ENCODE measurements at places on chromosomes 2 and 18.

- no peak for DNase-seq
Measured at GRCh38 chr2:9751831-9752230, 91.4 kb upstream of the TAF1B start.

DNA sequence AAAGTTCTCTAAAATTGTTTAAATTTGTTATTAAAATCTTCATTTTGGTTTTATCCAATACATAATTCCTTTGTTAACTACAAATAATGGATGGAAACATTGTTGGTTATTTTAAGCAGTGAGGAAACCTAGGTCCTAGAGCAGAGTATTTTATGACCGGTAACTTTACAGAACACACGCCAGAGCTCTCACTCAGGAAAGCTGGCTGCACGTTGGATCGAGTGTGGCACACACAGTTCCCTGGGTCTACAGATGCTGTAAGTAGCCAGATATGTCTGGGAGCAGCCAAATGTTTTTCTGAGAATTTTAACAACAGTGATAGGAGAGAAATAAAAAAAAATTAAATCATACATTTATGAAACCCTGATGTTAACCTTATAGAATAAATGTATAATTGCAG lies 264.4 kb downstream of the ZNF407 start:
- DNase-seq = no peak

DNA sequence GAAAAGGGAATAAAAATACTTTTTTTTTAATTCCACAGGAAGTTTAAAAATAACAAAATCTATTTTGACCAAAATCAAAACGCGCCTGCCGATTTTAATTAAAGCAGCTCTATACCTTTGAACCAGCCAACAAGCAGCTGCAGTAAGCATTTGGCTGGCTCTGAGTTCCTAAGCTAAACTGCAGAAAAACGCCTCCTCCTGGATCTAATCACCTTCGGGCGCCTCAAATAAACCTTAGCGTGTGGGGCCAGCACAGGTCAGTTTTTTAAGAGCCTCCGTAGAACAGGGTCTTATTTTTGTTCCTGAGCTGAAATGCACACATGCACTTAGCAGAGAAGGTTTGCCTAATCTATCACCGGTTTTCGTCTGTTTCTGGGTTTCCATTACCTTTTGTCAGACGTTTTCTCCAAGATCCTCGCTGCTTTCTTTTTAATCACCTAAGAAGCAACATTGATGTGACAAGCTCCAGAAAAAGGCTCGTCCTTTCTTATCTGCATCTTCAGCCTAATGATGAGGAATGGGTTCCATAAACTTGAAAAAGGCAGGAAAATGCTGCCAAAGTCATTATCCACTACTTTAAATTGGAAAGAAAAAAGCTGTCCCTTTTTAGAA lies 64.7 kb upstream of the HNRNPA3 start:
- no peak for DNase-seq

GRCh38 chr2:47607005-47607679 lies 175.8 kb upstream of the MSH6 start:
- no peak for DNase-seq

DNA sequence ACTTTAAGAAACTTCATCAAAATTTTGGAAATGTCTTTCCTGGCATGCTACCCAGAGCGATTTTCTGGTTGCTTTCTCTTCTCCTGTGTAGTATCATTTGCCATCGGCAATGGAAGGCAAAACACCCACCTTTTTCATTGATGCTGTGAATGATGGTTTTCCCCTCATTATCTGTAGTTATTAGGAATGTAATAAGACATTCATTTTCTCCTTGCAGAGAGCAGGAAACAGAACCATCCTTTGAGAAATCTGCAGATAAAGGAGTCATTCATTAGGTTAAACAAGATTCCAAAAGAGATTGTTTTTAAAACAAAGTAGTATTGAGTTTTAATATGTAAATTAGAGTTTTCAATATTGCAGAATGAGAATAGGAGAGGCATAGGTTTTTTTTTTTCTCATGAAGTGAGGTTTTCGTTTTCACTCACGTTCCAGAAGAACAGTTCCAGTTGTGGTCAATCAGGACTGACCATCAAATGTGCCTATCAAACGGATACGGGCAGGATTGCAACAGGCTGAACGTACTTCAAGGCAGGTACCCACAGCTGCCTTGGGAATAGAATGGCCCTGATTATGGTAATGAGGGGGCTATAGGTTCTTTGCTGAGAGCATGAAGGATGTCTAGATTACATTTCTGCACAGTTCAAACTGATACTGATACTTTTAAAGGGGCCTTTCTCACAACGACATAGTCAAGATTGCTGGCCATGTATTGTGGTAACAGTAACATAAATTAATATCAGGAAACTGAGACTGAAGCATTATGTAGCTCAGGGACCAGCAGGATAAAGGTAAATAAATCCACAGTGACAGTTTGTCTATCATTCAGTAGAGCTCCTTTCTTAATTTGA lies 49.8 kb upstream of the PLA2R1 start:
- DNase-seq = no peak

DNA sequence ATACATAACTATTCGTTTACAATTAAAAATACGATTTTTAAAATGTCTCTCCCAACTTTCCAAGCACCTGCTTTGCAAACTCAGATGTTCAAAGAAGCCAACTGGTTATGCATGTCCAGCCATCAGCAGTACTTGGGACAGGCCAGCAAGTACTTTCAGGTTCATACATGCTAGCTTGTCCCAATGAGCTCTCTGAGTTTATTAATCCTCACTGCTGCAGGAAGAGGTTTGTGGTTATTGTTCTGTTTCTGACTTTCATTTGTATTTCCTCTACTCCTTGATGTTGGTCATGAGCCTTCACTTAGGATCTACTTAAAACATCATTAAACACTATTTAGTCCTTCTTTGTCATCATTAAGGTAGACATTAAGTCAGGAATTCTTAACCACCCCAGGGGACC lies 374.1 kb downstream of the LRATD1 start:
- DNase-seq = no peak

DNA sequence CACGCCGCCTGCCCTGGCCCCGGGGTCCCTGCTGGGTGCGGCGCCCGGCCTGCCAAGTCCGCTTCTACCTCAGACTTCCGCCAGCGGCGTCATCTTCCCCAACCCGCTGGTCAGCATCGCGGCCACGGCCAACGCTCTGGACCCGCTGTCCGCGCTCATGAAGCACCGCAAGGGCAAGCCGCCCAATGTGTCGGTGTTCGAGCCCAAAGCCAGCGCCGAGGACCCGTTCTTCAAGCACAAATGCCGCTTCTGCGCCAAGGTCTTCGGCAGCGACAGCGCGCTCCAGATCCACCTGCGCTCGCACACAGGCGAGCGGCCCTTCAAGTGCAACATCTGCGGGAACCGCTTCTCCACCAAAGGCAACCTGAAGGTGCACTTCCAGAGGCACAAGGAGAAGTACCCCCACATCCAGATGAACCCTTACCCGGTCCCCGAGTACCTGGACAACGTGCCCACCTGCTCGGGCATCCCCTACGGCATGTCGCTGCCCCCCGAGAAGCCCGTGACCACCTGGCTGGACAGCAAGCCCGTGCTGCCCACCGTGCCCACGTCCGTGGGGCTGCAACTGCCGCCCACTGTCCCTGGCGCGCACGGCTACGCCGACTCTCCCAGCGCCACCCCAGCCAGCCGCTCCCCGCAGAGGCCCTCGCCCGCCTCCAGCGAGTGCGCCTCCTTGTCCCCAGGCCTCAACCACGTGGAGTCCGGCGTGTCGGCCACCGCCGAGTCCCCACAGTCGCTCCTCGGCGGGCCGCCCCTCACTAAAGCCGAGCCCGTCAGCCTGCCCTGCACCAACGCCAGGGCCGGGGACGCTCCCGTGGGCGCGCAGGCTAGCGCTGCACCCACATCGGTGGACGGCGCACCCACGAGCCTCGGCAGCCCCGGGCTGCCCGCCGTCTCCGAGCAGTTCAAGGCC lies 13.7 kb downstream of the SALL3 start:
- no peak for DNase-seq

DNA sequence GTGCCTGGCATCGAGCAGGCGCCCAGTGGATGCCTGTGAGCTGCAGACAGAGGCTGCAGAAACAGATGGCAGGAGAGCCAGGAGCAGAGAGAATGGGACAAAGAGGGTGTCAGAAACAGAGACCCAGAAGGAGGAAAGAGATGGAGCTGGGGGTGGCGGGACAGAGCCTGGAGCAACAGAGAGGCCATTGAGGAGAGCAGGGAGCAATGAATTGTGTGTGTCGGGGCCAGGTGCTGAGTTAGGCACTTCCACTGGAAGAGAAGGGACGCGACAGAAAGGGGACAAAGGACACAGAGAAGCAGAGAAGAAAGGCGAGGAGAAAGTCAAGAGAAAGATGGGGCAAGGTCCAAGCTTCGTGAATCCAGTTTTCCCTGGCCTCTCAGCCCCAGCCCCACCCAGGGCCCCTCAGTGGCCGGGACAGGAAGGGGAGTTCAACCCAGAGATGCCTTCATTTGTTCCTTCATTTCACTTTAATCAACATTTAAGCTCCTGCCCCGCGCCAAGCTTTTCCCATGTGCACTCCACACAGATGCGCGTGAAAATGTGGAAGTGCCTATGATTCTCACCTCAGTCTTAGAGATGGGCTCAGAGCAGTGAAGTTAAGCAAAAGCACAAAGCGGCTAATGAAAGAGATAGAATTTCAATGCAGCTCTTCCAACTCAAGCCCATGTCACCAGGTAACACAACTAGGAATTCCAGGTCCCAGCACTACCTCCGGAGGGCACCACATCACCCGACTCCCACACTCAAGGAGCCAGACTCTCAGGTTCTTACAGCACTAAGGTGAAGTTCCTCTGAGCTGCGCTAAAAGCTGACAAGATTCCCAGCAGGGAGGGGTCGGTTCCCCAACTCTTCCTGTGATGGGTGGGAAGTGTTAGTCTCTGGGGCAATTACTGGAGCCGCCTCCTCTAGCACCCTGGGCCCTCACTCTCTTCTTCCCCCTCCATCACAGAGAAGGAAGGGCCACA lies 55.1 kb downstream of the TNS1 start:
- DNase-seq = peak; percentile 8

DNA sequence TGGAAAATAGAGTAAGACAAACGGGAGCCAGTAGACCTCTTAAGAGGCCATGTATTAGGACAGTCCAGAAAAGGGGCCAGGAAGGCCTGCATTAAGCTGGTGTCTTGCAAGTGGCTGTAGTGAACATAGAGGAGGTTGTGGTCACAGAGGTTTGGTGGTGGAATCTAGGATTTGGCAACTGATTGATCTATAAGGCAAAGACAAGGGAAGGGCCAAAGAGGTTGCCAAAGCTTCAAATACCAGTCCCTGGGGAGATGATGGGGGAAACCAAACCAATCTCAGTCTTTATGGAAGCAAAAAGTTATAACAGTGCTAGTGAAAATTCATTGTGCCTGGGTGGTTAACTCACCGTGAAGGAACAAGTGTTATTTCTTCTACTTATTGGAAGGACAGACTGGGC lies 28.7 kb upstream of the RTN4 start:
- no peak for DNase-seq

GRCh38 chr2:189579585-189580186 lies 900 bp downstream of the SLC40A1 start:
- no peak for DNase-seq

DNA sequence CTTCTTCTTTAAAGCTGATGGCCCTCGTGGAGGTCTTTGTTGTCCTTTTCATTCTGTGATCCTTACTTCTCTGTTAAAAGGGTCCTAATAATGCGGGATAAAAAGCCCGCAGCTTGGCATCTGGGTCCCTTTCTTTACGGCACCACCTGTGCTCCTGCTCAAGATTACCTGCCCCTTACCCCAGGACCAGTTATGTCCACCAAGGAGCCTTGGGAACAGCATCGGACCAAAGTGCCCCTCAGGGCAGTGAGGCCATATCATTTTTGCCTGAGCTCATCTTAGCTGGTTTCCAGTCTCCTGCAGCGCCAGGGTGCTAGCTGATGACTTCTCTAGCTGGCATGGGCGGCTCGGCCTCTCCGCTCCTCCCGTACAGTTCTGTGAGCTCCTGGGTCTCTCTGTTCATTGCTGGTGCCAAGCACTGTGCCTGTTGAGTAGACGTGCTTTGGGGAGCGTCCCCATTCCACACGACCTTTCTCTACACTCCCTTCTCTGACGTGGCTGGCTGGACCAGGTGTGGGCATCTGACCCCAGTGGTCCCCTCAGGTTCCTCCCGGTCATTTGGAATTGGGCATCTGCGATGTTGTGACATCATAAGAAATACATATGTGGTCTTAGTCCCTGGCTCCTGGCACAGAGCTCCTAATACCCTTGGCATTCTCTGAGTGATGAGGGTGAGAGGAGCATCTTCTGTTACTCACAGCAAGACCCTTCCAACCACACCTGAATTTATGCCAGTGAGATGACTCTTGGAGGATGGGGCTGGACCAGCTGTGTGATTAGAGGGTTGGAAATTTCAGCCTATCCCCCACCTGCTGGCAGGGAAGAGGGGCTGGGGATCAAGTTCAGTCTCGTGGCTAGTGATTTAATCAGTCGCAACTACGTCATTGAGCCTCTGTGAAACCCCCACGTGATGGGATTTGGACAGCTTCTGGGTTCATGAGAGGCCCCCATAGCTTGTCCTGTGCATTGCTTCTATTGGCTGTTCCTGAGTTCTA lies 134.2 kb upstream of the HS6ST1 start:
- no peak for DNase-seq

DNA sequence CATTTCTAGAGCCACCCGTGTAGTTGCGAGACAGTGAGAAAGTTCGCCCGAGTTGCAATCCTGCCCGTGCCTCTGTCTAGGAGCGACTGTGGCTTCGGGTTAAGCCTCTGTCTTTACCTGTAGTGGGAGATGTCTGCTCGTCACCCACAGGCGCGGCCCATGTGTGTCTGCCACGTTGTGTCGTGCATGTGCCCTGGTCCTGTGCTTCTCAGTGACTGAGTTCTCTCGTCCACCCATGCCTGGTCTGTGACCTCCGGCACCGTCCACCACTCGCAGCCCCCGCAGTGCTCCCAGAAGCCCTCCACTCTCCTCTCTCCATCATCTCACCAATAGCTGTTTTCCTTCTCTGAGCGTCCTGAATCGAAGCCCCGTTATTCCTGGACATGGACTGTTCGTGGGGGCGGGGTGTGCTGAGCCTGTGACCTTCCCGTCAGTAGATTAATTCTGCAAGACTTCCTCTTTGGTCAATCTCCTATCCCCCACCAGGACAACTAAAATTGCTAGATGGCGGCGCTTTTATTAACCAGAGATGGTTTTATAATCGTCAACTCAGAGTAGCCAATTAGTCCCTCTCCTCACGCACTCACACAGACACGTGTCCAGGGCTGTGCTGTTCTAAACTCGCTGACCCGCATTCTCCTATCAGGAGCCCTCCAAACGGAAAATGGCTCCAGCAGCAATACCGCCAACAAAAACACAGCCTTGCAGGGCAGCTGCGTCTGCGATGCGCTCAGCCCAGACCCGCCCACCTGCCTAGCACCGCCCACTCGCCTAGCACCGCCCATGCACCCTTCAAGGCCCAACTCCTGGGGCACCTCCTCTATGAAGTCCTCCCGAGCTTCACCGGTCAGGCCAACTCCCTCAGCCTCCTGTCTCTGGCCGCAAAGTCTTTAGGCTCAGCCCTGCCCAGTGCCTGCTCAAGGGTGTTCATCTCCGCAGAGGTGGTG lies 119.4 kb downstream of the TWIST2 start:
- no peak for DNase-seq

DNA sequence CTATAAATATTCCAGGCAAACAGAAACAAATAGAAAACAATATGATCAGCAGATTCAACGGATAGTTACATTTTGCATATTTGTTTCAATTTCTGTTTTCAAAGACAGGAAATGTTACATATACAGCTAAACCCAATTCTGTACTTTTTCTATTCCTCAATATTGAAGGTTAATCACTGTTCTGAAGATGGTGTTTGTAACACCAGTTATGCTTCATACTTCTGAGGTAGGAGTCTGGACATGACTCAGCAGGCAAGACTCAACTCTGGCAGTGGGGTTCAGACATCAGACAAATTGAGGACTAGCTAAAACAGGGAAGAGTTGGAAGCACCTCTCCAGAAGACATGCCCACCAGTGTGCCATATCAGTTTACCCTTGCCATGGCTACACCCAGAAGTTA lies 16.6 kb downstream of the SERPINB13 start:
- DNase-seq = no peak

- no peak for DNase-seq
Measured at GRCh38 chr2:20348542-20348941, 2.1 kb downstream of the PUM2 start.
